GM19239 (cell line): ENCODE measurements at places on chromosomes 4 and X.

GRCh38 chr4:144968606-144969005 is 129.4 kb downstream of the ANAPC10 start:
- no peak for DNase-seq

GRCh38 chr4:39495446-39496213 is 31.6 kb downstream of the UGDH start:
- DNase-seq = no peak

GRCh38 chr4:124203613-124204238 is 508.8 kb downstream of the ANKRD50 start:
- DNase-seq = no peak

DNA sequence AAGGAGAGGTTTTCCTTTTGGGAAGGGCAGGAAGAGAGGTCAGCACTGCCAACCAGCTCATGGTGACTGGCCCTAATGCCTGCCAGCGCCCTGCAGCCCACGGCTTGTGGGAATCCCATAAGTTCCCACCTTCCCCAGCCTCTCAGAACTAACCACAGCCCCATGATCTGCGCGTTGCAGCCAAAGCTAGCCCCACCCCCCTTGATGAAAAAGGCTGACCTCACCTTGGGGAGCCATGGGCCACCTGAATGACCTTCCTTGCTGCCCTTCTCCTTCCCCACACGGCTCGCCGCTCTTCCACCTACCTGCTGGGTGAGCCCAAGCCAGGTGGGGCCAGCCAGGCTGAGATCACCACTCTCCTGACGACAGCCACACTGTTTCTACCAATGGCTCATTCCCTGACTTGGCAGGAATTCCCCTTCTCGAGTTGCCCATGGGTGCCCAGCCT is 3.9 kb upstream of the ELF4 start:
- no peak for DNase-seq

DNA sequence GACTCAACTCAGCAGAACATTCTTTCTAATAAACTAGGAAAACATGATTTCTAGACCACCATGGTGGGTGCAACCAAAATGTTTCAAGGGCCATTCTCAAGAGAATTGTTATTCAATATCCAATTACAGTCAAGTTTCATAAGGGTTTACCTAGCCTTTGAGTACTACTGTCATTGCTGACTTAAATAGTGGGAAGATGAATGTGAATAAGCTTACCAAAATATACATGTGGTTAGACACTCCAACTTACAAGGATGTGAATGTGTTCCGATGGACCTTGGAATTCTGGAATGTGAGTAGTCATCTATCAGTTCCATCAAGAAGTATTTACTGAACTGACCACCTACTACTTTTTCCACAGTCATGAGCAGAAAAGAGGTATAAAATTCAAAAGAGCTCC is 16.9 kb downstream of the SH3RF1 start:
- DNase-seq = no peak

DNA sequence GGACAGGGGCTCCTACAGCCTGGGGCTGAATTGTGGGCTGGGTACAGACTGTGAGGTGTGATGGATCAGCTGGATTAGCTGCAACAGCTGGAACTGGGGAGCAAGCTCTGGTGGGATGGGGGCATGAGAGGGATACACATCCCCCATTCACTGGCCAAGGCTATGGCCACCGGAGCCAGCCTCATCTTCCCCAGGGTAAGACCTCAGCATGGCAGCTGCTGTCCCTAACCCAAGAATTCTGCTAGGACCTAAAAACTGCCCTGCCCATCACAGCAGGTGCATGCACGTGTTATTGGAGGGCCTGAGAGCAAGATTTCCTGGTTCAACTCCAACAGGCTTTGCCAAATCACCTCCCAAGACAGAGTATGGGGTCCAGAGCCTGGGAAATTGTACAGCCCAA is 258.6 kb upstream of the AGTR2 start:
- no peak for DNase-seq

GRCh38 chrX:23788521-23788920 is 5.5 kb downstream of the SAT1 start:
- peak; percentile 23 for DNase-seq

DNA sequence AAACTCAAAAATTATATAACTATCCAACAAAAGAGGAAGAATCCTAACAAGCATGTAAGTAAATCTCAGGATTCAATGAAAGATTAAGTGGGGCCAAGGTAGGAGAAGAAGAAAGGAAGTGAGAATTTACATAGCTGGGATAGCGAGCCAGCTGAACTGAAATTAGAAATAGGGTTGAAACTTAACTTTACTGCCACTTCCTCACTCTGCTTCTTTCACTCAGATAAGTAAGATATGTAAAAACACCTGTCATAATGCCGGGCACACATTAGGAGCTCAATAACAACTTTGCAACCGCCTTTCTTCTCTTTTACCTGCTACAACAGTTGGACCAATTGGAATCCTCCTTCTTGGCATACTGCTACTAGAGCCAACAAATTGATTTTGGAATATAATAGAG is 129.4 kb downstream of the CNKSR2 start:
- no peak for DNase-seq

DNA sequence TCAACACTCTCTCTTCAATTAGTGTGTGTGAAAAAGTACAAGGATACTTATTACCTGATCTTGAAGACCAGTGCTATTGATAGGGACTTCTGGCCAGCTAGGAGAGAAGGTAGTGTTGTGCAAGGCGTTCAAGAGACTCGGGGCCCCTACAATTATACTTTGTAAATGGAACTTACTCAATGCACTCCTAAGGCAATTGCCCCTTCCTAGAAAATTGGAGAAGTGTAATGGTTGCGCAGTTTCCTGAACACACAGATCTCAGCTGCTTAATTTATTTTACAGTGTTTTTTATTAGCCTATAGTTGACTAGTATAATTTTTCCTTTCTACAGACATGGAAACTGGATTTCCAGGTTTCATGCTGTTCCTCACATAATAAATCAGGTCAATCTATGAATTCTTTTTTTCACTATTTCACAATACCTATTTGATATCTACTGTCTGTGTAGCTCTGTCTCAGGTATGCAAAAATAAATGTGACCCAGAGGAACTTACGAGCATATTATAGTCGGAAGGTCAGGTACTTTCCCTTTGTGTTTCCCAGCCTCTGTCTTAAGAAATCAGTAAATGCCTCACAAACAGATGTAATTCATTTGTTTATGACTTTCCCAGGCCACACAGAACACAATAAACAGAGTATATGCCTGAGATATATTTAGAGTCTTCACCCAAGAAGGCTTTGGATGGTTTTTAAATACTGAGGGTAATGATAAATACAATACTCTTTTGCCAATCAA is 89.1 kb upstream of the TET2 start:
- DNase-seq = no peak

DNA sequence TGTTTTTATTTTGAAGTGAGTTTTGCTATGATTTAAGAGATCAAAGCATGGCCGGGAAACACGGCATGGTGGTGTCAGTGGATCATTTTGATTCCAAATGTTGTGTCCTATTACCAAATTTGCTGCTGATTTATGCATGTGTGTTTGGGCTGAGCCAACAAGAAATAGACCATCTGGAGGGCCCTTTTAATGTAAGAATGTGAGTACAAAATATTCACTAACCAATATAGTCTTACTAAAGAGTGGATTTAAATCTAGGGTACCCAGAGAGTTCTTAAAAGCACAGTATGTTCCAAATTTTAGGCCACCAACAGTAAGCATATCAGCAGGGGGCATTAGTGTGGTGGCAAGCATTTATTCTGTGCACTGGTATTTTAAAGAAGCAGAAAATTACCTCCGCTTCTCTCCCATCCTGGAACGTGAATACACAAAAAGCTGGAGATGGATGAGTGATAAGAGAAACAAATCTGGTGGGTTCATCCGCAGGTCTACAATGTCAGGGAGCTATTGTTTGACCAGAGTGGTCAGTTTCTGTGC is 444.4 kb upstream of the IGFBP7 start:
- DNase-seq = no peak
